ENCODE measurements at places on chromosomes 7 and 10. TPM values are rescaled to one million over a fixed set of nuclear protein-coding genes. Genes with fewer than 3 reads are reported as not detected.
A peak's percentile ranks its signal among the peaks of the same experiment; 100 is the strongest.

DNA sequence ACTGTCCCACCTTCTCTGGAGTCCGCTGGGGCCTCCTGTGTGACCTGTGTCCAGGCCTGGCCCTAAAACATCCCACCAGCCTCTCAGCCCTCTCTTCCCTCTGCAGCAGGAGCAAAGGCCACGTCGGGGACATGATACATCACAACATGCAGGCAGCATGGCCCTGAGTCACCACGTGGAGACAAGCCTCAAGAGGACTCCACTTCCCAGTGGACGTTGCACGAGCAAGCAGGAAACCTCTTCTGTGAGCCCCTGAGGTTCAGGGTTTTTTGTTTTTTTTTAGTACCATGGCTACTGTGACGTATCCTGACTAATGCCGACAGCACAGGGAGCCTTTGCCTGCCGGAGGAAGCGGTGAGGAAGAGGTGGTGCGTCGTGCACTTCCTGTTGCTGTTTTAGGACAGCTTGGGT lies 165.9 kb downstream of the DNAJB6 start:
- peak; percentile 86 for DNase-seq

GRCh38 chr10:32207544-32207943 lies 139.4 kb downstream of the EPC1 start:
- peak; percentile 64 for DNase-seq

GPR15LG gene
- not detected for total RNA-seq

- no peak for DNase-seq
These were observed 51.1 kb downstream of the SHH start for GRCh38 chr7:155761162-155761561.

DNA sequence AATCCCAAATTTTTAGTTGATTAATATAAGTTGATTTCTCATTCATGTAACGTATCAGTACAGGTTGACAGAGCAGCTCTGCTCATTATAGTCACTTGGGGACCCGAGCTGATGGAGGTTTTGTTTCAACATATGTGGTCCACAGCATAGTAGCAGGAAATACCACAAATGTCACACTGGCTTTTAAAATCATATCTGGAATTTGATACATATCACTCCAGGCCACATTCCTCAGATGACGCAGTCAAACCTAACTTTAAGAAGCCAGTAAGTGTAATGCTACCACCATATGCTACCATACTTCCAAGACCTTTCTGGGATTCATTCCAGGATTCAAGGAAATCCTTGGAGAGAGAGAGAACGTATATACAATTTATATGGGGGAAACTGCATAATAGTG lies 156.3 kb downstream of the PHF14 start:
- DNase-seq, result no peak
